ENCODE measurements at places on chromosomes 3 and 15.
A peak's percentile ranks its signal among the peaks of the same experiment; 100 is the strongest.

DNA sequence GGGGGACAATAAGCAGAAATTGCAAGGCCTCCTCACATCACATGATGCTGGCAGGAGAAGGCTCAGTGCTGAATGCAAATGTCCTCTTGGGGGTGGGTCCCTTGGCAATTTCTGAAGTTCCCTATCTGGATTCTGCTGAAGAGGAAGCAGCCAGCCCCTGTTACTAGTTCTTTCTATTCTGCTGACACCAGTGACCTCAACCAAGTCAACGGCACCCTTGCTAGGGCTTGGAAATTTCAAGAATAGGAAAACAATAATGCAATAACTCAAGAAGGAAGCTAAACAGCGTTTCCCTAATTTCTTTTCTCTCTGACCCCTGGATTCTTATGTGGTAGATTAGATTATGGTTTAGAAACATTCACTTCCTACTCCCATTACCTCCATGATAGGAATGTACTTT is 46.2 kb upstream of the FOXP1 start:
- no peak for DNase-seq

- DNase-seq: no peak
Measured at GRCh38 chr15:99369196-99369595, 117.9 kb downstream of the LRRC28 start.

- no peak for DNase-seq
Measured at GRCh38 chr3:114830652-114831051, 316.4 kb downstream of the ZBTB20 start.

DNA sequence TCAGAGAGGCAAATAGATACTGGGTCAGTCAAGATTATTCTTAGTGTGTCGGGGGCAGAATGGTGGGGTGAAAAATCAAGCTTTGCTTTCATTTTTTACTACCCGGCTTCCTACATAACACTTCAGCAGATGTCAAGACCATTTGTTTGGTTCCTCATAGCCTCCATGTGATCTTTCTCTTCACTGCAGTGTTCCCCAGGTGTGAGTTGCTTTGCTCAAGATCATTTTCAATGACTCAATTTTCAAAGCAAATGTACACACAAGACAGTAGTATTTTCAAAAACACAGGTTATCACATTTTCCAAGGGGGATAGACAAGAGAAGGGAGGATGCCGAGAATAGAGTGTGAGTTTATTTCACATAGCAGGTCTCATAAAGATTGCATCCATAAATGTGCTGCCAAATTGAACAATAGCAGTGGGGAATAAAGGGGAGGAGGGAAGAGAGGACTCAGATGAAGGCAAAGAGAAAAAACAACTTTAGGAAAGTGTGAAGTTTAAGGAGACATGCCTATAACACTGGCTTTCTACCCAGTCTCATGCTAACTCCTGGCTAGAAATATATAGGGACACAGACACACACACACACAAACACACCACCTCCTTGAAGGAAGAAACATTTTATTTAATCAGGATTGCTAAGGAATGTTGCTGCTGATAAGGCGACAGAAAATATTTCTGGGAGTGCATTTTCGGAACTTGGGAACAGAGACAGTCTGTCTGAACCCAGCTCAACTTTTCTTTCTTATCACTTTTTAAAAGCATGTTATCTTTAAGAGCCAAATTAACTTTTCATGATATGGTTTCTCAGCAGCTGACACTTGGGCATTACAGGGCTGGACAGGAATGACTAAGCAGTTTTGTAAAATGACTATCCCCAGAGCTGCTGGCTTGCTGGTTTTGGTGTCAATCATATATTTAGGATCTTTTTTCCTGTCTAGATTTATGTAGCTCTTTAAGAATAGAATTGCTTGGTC is 402.4 kb downstream of the RBMS3 start:
- no peak for DNase-seq

DNA sequence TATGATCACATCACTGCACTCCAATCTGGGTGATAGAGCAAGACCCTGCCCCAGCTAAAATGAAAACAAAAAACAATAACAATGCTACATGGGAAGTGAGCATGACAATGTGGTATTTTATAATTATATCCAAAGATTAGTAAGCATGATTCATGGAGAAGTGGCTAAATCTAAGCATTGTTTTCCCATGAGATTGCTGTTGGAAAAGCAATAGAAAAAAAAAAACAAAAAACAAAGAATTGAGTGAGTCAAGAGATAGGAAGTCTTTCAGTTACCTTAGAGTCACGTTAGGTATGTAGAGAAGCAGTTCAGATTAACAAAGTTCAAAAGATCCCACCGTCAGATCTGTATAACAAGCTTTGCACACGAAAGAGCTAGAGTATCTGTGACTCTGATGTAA is 210.3 kb upstream of the CNTN6 start:
- DNase-seq: peak; percentile 12

DNA sequence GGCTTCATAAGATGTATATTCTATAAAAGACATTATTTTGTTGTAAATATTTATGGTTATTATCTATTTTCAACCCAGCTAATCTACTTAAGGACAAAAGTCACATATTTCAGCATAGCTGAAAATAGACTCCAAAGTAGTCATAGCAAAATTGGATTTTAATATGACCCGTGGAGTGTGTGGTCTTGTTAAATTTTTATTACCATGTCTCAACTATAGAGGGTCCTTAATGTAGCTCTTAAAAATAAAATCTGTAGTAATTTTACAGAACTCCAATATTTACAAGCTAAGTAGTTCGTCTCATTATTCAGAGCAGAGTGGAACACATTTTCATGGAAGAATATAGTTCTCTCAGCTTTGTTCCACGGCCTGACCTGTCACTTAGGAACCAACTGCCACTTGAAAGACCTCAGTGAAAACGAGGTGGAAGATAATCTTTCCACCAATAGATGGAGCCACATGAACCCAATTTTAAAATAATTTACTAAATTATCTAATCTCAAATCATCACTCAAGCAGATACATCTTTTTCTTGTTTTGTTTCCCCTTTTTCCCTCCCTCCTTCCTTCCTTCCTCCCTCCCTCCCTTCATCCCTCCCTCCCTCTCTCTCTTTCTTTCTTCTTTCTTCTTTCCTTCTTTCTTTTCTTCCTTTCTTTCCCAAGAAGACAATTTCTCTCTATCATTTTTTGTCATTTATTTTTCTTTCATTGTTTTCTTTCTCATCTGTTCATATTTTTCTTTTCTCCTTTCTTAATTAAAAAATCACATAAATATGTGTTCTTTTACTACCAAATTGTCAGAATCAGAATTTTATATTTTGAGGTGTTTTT is 97.2 kb downstream of the CLDN1 start:
- no peak for DNase-seq

- no peak for DNase-seq
Measured at GRCh38 chr3:116216761-116217160, 228.5 kb downstream of the LSAMP start.

GRCh38 chr15:59524331-59524731 is 86.3 kb downstream of the FAM81A start:
- DNase-seq: no peak

DNA sequence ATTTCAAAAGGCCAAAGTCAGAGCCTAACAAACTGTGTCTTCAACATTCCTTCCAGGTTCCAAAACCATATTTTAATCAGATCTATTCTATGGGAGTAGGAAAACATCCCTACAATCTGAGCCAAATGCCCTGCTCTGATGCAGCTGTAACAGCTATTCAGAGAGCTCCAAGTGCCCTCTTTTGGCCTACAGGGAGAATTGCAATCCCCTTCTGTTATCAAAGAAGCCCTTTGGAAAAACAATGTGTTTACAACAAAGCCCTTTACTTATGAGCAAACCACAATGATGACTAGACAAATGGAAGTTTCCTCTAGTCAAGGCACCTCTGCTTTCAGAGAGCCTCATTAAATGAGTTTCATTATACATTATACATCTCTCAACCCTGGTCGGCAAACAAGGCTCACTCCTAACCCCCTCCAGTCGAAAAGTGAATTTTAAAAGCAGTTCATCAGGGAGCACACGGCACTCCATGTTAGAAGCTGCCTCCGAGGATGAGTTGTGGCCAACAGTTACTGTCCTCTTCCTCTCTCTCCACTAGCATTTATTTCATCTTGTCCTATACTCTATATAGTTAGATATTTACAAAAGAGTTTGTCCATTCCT is 42.6 kb upstream of the TMCO5A start:
- DNase-seq: peak; percentile 30

GRCh38 chr15:67068710-67069400 is 3.5 kb downstream of the SMAD3 start:
- DNase-seq: no peak

GRCh38 chr3:101574388-101575112 is 570 bp downstream of the PCNP start:
- DNase-seq: peak; percentile 34

DNA sequence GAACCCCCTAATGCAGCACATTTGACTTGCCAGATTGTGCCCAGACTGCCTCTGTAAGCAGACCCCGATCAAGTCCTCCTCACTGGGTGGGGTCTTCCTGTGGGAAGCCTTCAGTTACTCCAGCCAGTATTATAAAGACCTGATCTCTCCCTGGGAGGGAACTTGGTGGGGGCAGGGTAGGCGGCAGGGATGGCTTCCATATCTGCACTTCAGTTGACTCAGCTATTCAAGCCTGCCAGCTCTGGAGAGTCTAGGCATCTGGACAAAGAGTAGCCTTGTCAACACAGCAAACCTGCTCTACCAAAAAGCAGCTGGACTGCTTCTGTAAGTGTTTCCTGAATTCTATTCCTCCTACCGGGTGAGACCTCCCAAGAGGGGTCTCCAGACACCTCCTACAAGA is 21.0 kb upstream of the SLC25A38 start:
- DNase-seq: no peak

DNA sequence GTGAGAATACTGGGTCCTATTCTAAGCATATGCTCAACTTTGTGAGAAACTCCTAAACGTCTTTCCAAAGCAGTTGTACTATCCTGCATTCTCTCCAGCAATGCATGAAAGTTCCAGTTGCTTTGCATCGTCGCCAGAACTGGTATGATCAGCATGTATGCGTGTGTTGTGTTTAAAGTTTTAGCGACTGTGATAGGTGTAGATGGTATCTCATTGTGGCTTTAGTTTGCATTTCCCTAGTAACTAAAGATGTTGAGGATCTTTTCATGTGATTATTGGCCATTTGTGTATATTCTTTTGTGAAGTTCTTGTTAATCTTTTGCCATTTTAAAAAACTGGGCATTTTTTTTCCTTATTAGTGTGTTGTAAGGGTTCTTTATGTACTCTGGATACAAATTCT is 115.1 kb downstream of the SPATA16 start:
- no peak for DNase-seq

- no peak for DNase-seq
Measured at GRCh38 chr3:42660898-42661297, 7.4 kb downstream of the ZBTB47 start.

GRCh38 chr15:93035092-93035915 is 53.7 kb downstream of the RGMA start:
- DNase-seq: no peak

DNA sequence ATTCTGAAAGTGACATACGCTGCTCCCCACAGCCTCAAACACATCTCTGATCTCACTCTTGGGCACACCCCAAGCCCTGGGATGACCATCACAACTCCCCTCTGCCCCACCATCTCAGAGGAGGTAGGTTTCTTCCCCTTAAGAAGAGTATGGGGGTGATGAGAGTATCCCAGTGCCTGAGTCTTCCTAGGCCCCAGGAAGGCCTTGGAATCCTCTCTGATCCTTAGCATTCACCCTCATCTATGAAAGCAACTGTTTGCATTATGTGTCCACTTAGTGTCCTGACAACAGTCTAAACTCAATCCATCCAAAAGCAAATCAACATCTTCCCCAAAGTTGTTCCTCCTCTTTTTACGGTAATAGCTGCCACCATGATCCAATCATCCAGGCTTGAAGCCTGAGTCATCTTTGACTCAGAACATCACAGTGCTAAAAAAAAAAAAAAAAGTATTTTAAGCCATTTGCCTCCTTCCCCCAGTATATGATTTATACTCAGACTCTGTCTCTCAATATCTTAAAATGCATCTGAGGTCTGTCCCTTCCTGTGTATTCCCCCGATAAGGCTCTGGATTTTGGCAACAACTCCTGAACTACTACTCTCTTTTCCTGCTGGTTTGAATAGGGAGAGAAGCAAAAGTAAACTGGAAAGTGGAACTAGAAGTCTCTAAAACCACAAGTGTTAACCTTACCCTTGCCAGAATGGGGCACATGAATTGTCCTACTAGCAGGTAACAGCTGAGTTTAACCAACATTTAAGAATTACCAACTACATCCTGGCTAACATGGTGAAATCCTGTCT is 22.5 kb downstream of the POPDC2 start:
- DNase-seq: peak; percentile 91

DNA sequence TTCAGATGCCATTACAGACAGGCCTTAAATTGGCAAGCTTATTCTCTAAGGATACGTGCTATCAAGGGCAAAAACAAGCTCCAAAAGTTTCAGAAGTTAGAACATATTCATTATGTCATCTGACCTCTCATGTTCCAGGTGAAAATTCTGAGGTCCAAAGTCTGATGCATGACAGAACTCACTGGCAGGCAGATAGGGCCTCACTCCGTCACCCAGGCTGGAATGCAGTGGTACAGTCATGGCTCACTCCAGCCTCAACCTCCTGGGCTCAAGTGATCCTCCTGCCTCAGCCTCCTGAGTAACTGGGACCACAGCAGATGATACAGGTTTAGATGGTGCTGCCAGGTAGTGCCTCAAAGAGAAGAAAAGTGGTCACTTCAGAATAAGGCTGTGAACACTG is 15.5 kb downstream of the MRPS25 start:
- no peak for DNase-seq

Data from GM04504 (cell line).